ENCODE measurements at places on chromosomes 2 and 18. TPM values are rescaled to one million over a fixed set of nuclear protein-coding genes. Genes with fewer than 3 reads are reported as not detected.
A peak's percentile ranks its signal among the peaks of the same experiment; 100 is the strongest.

Gene FEV
- total RNA-seq = 12.6 TPM

Gene HOXD10
- total RNA-seq = 88.6 TPM

Gene CTAGE1
- total RNA-seq = not detected

Gene SIX2
- total RNA-seq = not detected

Gene GNLY
- not detected for total RNA-seq

DNA sequence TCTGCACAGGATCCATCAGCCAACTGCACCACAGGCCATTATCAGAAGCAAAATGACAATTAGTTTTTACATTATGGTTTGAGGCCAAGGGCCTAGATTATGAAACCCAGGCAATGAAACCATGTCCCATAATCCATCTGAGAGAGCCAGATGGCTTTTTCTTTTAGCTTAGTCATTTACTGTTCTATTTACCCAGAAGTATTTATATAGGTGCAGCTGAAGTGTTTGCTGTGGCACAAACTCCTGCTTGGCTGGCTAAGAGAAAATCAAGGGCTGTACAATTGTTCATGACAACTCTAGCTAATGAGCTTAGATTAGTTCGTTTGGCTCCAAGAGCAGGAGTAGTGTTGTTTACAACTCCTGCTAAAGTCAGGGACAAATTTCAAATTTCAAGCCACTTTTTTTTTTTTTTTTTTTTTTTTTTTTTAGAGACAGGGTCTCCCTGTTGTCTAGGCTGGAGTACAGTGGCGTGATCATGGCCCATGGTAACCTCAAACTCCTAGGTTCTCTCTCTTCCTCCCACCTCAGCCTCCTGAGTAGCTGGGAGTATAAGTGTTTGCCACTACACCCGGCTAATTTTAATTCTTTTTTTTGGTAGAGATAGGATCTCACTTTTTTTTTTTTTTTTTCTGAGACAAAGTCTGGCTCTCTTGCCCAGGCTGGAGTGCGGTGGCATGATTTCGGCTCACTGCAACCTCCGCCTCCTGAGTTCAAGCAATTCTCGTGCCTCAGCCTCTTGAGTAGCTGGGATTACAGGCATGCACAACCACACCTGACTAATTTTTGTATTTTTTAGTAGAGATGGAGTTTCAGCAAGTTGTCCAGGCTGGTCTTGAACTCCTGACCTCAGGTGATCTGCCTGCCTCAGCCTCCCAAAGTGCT, 18.4 kb upstream of the REV1 start:
- no peak for DNase-seq

DNA sequence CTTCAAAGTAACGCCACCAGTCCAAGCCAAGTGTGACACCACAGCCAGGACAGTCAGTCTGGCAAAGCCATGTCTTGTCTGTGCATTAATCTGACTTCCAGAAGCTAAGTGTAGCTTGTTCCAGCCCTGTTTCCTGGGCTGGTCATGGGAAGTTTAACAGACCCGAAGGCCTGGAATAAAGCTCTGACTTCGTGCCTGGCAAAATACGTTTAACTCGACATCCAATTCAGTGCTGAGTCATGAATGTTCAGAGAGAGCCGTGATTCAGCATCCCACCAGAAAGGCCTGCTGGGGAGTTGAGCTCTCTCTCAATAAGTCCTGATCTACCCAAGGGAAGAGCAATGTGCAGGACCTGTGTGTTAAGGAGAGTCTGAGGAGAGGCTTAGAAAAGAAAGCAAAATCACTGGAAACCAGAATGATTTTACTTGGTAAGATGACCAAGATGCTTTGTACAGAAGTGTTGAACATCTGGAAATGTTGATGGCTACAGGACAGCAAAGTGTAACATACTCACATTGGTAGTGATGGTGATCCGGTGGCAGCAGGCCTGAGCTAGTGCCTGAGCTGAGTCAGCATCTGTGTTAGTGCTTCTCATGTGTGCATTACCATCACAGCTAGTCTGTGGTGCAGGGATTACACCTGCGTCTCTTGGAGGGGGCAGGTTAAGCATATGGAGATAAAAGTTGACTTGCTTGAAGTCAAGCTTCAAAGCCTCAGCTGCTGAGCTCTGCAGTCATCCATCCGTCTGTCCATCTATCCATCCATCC, 743.7 kb upstream of the HS6ST1 start:
- no peak for DNase-seq

DNA sequence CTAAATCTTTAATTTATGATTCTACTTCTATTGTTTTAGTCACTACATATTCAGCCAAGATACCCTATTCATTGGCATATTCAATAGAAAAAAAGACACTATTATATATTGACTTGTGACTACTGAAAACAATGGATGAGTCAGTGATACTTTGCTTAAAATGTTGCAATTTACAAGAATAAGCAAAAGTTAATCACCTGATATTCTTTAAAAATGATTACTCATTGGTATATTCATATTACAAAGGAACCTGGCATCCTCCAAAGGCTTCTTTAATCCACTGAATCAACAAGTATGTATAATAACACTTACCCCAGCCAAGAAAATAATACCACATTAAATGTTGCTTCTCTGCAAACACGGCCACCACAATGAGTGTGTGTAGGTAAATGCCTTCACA, 87.8 kb downstream of the CALCRL start:
- DNase-seq = no peak

DNA sequence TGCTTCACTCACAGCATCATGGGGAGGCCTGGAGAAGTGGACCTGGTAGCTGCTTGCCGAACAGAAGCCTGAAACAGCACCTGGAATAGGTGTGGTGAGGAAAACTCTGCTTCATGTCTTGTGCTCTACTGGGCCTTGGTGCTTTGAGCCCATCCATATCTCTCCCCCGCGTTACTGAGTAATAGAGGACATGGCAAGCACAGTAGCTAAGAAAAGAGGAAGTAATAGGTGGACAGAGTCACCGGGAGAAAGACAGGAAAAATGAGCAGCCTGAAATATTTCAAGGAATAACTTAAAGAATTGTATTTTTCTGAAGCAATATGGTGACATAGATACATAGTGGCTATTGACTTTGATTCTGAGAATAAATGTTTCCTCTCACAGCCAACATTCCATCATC, 14.0 kb upstream of the HNMT start:
- DNase-seq = no peak

DNA sequence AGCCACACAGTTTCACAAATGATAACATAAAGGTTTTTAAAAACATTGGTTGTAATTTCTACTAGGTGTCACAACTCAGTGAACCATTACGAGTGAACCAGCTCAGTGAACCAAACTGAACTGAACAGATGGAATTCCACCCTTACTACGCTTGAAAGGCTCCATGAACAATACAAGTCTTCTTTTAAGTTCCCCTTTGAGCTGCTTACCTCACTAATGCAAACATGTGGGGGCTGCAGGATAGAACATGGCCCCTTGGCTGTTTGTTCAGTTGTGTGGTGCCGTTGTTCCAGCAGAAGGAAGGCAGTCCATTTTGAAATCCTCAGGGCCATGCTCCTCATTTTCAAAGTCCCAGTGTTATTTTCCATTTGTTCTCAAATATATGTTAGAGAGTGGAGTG, 30.7 kb upstream of the KLHL14 start:
- DNase-seq = no peak

GRCh38 chr18:26706911-26707351, 158.6 kb downstream of the AQP4 start:
- no peak for DNase-seq

DNA sequence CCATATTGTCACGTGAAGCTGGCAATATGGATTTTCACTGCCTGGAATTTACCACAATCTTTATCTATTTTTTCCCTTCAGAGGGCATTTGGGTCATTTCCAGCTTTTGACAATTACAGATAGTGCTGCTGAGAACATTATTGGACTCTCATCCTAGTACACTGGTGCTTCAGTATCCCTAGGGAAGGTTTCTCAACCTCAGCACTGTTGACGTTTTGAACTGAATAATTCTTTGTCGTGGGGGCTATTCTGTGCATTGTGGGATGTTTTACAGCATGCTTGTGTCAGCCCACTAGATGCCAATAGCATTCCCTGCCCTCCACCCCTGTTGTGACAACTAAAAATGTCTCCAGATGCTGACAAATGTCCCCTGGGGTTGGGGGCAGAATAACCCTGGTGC, 185.7 kb downstream of the TPGS2 start:
- DNase-seq = no peak

DNA sequence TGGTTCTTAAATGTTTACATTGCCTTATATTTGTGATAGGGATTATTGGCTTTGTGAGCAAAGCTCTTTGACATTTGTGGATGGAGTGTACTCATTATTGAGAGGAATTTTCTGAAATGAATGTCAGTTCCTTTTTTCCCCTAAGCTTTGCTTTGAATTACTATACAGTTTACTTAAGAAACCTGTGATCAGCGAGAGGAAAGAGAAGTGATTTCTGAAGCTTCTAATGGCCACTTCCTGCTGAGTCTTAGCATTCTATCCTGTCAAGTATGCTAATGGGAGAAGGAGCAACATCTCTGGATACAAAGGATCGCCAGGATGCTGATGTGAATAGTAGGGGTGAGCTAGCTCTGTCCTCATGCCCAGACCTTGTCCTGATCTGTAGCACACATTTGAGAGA, 47.8 kb upstream of the MGAT5 start:
- peak; percentile 10 for DNase-seq

- DNase-seq = no peak
Measured at GRCh38 chr2:211513446-211513845, 957.0 kb downstream of the CPS1 start.

DNA sequence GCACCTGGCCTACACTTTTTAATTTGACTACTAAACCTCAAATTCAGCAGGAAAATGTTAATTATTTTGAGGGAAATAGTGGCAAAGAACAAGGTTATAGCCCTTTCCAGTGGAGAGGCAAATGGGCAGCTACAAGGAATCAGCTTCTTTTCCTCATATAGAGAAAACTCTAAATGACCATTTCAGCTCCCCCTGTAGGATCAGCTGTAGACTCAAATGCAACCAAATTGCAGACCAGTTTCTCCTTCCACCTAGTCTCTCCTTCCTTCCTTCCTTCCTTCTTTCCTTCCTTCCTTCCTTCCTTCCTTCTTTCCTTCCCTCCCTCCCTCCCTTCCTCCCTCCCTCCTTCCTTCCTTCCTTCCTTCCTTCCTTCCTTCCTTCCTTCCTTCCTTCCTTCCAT, 158.2 kb downstream of the ZEB2 start:
- DNase-seq = peak; percentile 78

GRCh38 chr2:24920809-24921441, 888 bp upstream of the ADCY3 start:
- DNase-seq = peak; percentile 34

DNA sequence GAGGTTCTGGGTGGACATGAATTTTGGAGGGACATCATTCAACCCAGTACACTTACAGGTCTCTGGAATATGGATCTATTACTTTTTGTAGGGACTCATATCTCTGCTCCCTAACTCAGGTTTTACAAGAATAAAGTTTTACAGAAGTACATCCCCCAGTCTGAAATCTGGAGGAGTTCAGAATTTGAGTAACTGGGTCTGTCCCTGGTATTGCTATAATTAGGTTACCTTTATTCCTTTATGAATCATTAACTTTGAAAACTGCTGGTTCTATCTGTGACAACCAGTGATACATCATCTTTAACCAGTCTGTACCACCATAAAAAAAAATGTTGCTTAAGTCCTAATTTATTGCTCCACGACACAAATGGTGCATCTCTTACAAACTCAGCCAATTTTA, 59.9 kb downstream of the INSIG2 start:
- DNase-seq = no peak

DNA sequence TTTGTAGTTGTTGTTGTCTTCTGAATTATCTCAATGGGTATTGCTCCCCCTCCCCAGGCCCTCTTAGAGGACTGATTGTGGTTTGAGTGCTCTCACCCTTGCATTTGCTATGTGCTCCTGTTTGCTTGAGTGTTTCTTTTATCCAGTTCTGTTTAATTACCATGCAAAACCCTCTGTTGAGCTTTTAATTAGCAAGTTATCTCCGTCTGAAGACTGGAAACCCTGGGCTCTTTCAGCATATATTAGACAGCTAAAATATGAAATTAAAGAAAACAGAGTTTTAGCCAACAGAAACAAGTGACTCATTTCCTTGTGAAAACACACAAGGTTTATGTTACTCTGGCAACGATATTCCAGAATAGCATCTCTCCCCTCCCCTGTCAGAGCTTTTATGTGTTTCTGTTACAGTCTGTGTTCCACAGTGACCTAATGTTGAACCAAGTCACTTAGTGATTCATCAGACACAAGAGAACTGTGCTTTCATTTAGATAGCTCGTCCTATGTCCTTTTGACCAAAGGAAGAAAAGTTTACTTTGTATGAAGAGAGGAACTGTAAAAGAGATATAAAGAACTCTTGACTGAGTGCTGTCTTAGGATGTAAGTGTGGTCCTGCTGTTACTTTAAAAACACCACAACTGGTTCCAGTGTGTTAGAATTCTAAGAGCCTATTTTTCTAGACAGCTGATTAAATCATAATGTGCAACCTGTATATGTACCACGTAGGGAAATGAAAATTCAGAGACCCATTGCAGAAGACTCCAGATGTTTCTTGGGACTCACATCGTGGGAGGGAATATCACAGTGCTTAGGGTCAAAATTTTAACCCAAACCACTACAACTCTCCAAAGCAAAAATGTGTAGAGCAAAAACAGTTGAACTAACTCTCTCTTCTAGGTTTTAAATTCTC, 172.8 kb upstream of the RBMS1 start:
- DNase-seq = peak; percentile 74

DNA sequence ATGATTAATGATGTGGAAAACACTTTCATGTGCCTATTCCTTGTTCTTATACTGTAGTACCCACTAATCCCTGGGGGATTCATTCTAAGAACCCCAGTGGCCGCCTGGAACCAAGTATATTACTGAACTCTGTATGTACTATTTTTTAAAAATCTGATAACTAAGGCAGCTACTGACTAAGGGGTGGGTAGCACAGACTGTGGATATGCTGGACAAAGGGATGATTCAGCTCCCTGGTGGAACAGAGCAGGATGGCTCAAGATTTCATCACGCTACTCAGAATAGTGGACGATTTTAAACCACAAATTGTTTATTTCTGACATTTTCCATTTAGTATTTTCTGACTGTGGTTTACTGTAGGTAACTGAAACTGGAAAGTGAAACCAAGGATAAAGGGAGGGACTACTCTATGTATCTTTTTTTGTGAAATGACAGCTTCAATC, 41.8 kb upstream of the CDC42EP3 start:
- DNase-seq = no peak

DNA sequence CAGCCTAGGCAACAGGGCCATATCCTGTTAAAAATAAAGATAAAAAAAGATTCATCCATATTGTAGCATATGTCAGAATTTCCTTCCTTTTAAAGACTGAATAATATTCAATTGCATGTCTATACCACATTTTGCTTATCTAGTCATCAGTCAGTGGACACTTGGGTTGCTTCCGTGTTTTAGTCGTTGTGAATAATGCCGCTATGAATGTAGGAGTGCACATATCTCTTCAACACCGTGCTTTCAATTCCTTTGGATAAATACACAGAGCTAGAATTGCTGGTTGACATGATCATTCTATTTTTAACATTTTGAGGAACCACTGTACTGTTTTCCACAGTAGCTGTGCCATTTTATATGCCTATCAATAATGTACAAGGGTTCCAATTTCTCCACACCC, 14.0 kb upstream of the PLB1 start:
- no peak for DNase-seq

DNA sequence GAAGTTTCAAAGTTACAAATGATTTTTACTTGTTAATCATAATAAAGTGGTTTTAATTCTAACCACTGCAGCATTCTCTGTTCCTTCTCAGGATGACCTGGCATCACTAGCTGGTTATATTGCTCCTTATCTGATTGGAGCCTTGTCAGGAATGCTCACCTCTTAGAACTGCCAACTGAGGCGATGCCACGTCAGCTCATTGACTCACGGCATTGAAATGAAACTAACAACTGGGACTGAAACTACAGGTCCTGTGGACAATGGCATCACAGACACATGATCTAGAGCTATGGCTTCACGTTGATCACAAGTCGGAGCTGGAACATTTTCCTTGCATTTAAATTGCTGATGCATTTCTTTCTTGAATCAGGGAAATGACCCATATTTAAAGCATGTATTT, 54.9 kb upstream of the MAP2 start:
- DNase-seq = no peak

All from A673 (cell line).